ENCODE measurements at places on chromosomes 3 and 15.
A peak's percentile ranks its signal among the peaks of the same experiment; 100 is the strongest.

DNA sequence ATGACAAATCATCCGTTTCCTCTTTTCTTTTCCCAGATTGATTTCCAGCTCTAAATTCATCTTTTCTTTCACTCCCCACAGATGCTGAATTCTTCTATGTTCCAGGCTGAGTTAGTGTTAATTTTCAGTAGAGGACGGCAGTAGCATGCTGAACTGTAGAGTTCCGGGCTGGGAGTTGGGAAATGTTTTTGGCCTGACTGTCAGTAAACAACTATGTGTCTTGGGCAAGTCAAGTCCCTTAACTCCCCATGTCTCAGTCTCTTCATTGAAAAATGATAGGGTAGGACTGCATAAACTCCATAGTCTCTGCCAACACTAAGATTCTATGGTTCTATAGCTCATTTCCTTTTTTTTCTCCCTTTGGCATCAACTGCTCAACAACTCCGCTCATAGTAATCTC lies 333.9 kb downstream of the TIGIT start:
- DNase-seq, result no peak

GRCh38 chr3:72100080-72100511 lies 315.1 kb upstream of the PROK2 start:
- no peak for DNase-seq

- DNase-seq, result peak; percentile 20
These were observed 15.5 kb downstream of the MAPKAPK3 start for GRCh38 chr3:50632450-50632849.

- no peak for DNase-seq
These were observed 147.5 kb upstream of the NUDT16 start for GRCh38 chr3:131233900-131234668.

Data from GDM1 (cell line).